ENCODE measurements at places on chromosomes 6 and 20.
A peak's percentile ranks its signal among the peaks of the same experiment; 100 is the strongest.

DNA sequence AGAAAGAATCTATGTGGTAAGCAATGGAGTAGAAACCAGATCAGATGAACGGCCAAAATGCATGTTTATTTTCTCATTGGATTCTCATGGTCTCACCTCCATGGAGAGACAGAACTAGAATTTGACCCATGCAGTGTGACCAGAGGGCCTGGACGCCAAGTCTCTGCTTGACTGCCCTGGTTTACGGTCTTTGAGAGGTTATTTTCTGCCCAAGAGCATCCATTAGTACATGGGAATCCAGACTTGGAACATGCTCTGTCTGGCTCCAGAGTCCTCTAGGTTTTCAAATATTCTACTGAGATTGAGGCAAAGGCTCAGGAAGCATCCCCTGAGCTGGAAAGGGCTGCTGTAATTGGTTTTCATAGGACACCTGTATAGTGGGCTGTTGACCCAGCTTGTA, 45.5 kb upstream of the UST start:
- DNase-seq, result no peak

- no peak for DNase-seq
Measured at GRCh38 chr6:88750936-88751335, 212.5 kb downstream of the RNGTT start.

- DNase-seq, result no peak
Measured at GRCh38 chr20:21315138-21315537, 12.0 kb downstream of the XRN2 start.

DNA sequence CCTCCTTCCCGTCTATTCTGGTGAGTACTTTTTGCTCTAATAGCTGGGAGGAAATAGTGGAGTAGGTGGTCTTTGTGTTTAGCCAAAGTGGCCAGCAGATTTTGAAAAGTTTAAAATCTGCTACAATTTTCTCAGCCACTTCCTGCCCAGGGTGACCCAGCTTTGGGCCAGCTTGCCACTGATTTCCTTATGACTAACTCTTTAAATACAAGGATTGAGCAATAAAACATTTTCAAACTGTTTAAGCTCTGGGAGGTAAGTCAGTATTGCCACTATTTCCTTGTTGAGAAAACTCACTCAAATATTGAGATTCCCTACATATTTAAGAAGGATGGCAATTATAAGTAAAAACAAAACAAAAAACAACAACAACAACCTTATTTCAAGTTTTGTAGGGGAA, 54.5 kb downstream of the TRMT11 start:
- no peak for DNase-seq

DNA sequence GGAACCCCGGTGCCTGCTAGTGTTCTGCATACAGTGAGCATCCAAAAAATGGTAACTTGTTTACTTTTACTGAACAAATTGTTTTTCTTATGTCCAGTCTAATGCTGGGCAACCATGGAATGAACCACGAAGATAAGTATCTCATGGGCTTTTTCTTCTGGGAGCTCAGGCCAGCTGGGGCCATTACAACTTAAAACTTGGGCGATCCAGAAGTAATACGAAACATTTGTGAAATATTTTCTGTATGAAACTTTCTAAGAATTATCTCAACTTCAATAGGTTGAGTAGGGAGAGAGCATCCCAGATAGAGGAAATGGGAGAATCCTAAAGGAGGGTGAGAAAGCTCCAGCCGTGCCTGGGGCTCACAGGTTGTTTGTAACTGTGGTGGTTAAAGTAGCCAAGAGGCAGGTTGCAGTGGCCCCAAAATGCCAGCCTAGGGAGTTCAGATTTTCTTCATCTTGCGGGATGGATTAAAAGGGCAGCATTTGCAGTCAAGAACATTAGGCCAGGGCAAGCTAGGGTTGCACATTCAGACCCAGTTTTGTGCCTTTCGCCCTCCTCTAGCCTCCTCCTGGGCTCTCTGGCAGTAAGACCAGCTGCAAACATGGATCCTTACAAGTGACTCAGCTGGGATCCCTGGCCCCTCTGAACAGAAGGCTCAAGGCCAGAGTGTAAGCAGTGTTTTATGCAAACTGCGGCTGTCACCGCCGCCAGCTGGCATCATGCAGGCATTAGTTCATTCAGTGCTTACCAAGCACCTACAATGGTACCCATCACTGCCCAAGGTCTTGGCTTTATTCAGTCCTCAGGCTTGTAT, 41.5 kb downstream of the ELMO2 start:
- DNase-seq, result no peak

DNA sequence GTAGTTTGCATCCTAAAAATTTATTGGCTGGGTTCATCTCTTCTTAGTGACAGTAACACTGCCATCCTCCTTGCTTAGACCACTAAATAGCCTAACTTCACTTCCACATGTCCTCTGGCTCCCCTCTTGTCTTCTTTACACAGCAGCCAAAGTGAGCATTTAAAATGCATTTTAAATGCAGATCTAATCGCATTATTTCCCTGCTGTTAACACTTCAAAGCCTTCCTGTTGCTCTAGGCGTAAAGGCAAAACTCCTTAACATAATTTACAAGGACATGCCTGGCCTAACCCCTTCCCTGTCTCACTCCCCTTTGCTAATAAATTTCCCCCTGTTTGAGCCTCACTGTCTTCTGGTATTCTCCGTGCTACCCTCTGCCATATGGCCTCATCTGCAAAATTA, 26.5 kb downstream of the NKAIN2 start:
- peak; percentile 2 for DNase-seq

DNA sequence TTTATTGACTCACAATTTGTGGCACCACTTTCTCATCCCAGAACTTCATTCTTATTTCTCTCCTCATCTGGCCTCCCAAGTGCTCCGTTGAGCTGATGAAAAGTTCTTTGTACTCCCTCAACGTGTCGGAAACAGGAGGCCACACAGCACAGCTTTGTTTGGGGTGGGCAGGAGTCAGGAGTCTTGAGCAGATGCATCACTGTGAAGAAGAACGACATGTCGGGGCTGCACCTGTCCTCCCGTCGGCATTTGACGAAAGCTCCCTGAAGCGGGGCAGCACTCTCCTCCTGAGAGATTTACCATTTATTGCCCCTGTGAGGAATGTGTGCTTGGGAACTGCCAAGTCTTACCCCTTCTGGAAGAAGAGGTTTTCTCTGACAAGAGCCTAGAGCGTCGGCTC, 28.1 kb downstream of the TAF8 start:
- DNase-seq, result no peak

DNA sequence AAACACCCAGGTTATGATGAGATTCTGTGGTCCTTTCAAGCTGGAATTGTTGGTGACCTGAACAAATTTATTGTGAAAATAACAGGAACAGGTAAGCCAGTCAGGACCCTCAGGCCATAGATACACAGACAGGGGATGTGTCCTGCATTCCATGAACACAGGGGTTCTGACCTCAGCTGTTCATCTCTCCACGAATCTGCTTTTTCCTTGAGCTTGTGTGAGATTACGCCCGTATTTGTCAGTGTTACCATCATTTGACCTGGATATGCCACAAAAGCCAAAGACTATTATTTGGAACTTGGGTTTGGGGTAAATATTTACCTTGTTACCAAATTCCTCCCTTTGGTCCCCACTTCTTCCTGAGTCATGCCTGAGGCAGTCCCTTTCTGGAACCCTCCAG, 288.9 kb downstream of the PREX1 start:
- no peak for DNase-seq

- no peak for DNase-seq
Measured at GRCh38 chr20:50415516-50416268, 94.5 kb upstream of the PTPN1 start.

Measured in iPS DF 19.7 (cell line).